Right renal cortex interstitium (tissue), 3 donors: ENCODE measurements at places on chromosomes 6 and 20. TPM values are rescaled to one million over a fixed set of nuclear protein-coding genes. Genes with fewer than 3 reads are reported as not detected.

Gene COL12A1
- 71.4 TPM for polyA plus RNA-seq

Gene KIAA0408
- 5.8 TPM for polyA plus RNA-seq

DNA sequence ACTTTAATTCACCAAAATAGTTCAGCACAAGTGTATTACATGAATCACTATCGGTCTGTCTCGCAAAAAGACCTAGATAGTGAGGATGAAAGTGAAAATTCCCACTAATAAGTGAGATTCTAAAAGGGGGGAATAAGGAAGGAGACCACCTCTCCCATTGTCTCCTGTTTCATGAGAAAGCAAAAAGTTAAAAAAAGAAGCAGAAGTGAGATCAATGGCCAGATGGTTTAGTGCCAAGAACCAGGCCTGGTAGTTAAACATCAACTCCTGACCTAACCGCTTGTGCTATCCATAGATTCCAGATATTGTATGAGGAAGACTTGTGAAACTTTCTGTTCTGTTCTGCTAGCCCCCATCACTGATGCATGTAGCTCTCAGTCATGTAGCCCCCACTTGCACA, 293.0 kb downstream of the RNGTT start:
- peak; percentile 10 for DNase-seq

GRCh38 chr6:13423252-13423651, 64.1 kb downstream of the GFOD1 start:
- no peak for DNase-seq

DNA sequence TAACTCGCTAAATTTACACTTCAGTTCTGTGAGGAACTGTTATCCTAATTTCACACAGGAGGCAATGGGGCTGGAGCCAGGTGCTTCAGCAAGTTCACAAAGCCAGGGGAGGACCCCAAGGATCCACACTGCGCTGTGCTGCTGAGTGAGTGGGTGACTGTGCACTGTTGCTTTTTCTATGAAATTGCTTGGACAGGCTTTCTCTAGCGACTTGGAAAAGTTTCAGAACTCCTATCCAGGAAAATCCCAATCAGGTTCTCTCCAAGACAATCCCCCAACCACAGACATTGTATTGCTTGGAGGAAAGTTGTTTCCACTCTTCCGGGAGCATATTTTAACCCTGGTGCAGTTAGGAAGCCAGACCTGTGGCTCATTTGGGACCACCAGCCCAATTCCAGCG, 175.9 kb upstream of the CST7 start:
- no peak for DNase-seq

DNA sequence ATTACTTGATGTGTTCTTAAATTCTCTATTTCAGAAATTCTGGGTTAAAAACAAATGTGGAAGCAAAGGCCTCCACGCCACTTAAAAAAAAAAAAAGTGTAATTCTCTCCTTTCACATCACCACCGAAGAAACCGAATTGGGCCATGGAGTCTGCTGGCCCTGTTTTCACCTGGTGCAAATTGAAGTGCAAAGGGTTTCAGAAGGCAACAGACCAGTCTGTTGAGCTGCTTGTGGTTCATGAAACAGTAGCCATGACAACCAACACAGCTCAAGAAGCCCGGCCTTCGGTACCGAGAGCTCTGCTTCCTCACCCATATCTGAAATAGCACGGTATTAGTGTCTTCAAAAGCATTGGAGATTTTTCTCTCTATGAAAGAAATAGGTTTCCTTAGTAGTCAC, 63.1 kb downstream of the GMPR start:
- DNase-seq = no peak

Gene CRIP3
- polyA plus RNA-seq = 2.8 TPM

Gene ELOVL4
- 4.1 TPM for polyA plus RNA-seq

DNA sequence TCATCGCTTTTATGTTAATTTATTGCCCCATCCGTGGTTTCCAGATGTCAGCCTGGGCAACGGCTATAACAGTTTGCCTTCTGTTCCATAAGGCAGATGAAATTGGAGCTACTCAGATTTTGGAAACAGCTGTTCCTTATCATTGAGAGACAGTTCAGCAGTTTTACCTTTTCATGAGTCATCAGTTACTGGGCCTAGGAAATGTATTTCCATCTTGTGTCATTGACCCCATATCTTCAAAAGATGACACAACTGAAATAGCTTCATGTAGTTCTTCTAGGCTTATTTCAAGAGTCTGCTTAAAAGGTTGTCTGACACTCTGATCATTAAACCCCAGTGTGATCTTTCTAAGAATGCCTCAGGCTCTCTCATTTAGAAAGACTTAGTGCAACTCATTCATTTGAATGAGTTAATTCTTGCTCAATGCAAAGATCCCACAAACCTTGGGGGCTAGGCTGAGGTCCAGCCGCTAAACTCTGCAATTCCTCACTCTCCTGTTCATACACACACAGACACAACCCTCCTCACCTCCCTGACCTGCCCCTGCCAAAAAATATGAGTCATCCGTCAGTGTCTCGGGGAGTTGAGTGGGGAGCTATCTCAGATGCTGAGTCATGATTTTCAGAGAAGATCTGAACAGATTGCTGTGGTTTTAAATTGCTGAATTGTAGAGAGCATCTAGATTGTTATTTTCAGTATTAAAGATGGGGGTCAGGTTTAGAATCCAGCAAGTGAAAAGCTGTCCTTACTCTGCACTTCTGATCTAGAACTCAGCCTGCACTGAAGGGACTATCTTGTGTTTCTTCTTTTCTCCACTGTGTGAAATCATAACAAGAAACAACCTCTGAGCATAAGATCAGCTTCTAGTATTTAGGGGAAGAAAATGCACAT, 61.8 kb downstream of the RPP40 start:
- no peak for DNase-seq

DNA sequence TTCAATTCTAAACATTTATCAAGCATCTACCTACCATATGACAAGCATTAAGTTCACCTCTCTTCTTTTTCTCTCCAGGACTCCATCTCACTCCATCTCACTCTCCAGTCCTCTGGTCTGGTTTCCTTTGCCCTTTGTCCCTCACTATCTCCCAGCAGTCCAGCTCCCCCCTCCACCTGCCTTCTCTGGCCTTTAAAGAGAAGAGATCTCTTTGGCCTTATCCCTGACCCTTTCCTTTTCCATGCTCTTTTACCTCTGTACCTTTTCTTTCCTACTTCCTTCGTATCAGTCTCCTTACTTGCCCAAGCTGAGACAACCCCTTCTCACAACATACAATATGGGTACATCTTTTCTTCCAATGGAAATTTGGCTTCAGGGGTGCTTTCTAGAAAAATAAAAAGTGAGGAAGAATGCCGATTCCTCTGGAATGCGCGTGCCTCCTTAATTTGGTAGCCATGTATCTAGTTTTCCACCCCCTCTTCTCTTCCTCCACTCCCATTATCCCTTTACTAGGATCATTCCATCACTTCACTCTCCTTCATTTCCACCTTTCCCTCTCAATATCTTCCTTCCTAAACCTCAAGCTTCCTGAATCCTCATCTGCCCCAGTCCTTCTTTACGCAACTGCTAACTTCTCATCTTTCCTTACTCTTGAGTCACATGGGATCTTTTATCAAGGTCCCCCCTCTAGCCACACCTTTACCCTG, 745 bp upstream of the AGPAT1 start:
- DNase-seq = no peak

Gene ALDH5A1
- polyA plus RNA-seq = 27.7 TPM
